ENCODE measurements at places on chromosomes 12 and 14. TPM values are rescaled to one million over a fixed set of nuclear protein-coding genes. Genes with fewer than 3 reads are reported as not detected.

The EFS gene
- 12.6 TPM for total RNA-seq

The CLEC2B gene
- total RNA-seq: 19.6 TPM

The RNASE8 gene
- total RNA-seq: not detected

The FAM90A1 gene
- total RNA-seq: 0.28 TPM

The ENDOU gene
- 1.6 TPM for total RNA-seq

The RARG gene
- total RNA-seq: 9.9 TPM

The LRP1 gene
- 147 TPM for total RNA-seq

The ALKBH2 gene
- 17.5 TPM for total RNA-seq

The RAD9B gene
- 0.66 TPM for total RNA-seq

The PTGDR gene
- 0.28 TPM for total RNA-seq

The RIPK3 gene
- total RNA-seq: 3.9 TPM

The KRT82 gene
- not detected for total RNA-seq

The ZNF10 gene
- total RNA-seq: 12.1 TPM

The SIX6 gene
- not detected for total RNA-seq

The PIK3C2G gene
- total RNA-seq: 1.7 TPM

The SCNN1A gene
- total RNA-seq: 1.1 TPM

The LALBA gene
- not detected for total RNA-seq

The TRPV4 gene
- 0.36 TPM for total RNA-seq

The LRR1 gene
- total RNA-seq: 6.8 TPM

The BDKRB2 gene
- total RNA-seq: 4.5 TPM

Measured in sigmoid colon (tissue), 7 donors.